Bone marrow (tissue), 2 donors: ENCODE measurements at places on chromosomes 6 and 20.

GRCh38 chr20:15240801-15241200 lies 903.4 kb upstream of the FLRT3 start:
- no peak for DNase-seq

DNA sequence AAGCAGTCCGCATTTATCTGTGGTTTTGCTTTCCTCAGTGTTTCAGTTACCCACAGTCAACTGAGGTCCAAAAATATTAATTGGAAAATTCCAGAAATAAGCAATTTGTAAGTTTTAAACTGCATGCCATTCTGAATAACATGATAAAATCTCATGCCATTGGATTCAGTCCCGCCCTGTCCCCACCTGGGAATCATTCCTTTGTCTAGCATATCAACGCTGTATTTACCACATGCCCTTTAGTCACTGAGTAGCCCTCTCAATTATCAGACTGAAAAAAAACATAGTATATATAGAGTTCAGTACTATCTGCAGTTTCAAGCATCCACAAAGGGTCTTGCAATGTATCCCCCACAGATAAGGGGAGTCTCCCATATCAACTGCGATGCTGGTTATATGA lies 17.1 kb downstream of the RANBP9 start:
- no peak for DNase-seq

DNA sequence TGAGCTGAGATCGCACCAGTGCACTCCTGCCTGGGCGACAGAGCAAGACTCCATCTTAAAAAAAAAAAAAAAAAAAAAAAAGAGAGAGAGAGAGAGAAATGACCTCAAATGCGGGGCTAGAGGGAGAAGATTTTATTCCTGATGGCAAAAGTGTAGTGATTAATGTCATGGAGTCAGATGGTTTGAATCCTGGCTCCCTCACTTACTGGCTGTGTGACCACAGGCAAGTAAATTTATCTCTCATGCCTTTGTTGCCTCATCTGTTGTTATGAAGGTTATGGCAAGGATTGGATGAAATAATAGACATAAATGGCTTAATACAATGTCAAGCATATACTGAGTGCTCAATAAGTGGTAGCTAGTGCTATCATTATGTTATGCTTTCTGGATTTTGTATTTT lies 29.3 kb downstream of the RIN2 start:
- no peak for DNase-seq

DNA sequence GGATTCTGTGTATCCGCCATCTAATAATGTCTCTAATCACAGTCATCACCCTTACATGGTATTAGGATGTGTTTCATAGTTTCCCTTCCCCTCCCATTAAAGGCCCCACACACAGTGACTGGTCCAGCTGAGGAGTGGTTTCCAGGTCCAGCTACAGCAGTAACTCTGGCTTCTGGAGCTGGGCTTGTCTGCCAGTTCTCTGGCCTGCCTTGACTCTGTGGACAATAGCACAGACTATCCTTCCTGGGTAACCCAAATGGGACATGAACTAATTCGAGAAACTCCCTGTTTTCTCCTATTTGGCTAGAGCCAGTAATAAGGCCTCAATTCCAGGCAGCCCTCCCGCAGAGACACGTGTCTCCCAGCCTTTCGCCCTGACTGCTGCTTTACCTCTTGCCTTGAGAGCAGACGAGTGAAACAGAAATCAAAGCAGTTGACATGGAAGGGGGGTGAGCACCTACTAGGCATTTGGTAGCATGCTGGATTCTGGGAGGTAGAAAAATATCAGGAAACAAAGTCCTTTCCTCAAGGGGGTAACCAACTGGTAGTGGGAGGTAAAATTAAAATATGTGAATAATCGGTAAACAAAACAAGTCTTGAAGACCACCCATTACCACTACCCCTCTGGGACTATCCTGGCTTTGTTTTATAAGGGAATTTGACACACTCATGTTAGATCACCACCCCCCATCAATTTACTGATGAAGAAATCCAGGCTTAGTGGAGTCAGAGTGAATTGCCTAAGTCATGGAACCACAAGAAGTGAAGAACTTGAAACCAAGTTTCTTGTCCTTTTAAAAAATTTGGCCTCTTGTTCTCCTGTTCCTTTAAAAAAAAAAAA lies 1.2 kb downstream of the TRAF3IP2 start:
- no peak for DNase-seq

GRCh38 chr6:41736186-41736733 lies 852 bp upstream of the TFEB start:
- DNase-seq, result no peak

DNA sequence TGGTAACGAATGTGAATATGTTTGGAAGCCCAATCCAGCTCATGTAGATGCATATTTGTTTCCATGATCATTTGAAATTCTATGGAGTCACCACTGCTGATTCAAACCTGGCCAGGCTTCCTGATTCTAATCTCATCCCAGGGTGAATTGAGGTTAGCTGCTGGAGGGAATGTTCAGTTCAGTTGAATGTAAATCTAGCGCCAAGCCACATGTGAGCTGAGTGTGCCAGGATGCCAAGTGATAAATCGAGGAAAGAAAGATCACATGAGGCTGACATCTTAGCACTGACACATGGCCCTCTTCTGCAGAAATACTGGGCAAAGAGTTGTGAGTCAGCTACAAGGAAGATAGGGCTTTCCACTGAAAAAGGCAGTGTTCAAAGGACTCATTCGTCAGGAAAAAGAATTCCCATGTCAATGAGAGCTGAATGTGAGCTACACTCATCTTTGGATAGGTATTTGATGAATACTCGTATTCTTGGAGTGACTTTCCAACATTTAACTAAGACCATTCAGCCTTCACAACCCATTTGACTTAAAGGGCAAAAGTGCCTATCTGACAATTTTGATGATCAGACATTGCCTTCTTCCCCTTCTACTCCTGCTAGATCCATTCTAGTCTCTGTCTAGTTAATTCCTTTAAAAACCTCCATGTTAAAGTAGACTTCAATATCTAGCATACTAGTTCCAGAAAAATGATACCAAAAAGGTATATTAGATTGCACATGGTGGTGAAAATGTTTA lies 172.1 kb downstream of the MTFR2 start:
- no peak for DNase-seq

- DNase-seq, result no peak
These were observed 291.8 kb downstream of the BMP7 start for GRCh38 chr20:56974499-56975250.
